ENCODE measurements at places on chromosomes 7 and 10.
A peak's percentile ranks its signal among the peaks of the same experiment; 100 is the strongest.

- no peak for DNase-seq
These were observed 456 bp upstream of the DLD start for GRCh38 chr7:107890493-107890961.

DNA sequence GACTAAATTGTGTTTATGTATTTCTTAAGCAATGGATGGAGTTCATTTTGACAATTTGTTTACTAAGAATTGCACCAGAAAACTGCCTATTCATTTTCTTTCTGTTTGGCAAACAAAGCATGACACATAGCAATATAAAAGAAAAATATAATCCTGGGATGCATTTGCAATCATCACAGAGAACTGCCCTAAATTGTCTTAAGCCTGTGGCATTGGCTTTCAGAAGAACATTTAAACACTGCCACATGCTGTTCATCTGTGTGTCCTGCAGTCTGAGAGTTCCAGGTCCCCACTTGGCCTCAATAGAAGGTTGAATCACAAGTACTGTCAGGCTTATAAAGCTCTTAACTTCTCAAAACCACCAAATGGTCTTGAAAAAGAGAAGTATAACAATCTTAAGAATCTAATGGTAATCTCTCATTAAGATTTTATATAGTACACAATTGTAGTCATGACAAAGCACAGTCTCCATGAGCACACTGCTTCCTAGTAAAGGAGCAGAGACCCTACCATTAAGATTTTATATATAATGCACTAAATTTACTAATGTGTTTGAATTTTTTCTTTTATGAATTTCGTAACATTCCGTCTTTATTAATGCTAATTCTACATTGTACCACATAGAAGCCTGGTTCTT lies 29.9 kb downstream of the RNLS start:
- DNase-seq = peak; percentile 5

GRCh38 chr10:17562614-17563013 lies 54.6 kb downstream of the HACD1 start:
- no peak for DNase-seq

- DNase-seq = no peak
These were observed 12.0 kb upstream of the KLHL7 start for GRCh38 chr7:23093546-23093945.

DNA sequence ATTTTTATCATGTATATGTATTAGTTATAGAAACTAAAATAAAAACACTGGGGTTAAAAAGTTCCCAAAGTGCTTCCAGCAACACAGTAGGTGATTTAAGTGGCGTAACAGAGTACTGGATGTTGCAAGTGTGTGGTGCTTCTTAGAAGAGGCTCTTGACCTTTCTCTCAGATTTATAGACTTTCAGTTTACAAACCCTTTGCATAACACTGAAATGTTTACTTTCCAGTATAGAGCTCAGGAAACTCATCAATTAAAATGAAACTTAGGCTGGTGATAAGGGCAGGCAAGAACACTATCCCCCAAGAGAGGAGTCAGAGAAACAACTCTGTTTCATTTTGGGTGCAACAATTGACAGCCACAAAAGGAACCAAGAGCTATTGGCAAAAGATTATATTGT lies 27.5 kb upstream of the SMC3 start:
- DNase-seq = no peak
